Right ventricle myocardium inferior (tissue), 1 donor: ENCODE measurements at places on chromosomes 6 and 20. TPM values are rescaled to one million over a fixed set of nuclear protein-coding genes. Genes with fewer than 3 reads are reported as not detected.

ADAT2 gene
- 1.5 TPM for total RNA-seq

VNN1 gene
- 2.2 TPM for total RNA-seq

DNA sequence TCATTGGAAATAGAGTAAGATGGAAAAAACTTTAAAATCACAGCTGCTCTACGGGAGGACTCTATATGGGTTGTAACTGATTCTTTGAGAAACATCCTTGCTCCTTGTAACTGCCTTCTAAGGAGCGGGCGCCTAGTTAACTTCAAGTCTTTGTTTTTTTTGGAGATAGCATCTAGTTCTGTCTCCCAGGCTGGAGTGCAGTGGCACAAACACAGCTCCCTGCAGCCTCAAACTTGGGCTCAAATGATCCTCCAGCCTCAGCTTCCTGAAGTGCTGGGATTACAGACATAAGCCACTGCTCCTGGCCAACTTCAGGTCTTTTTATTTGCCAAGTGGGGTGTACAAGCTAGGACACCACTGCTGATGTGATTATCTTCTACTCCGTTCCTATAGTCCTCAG is 506.4 kb upstream of the SOX4 start:
- DNase-seq, result no peak

GRCh38 chr20:47791084-47791599 is 5.9 kb upstream of the SULF2 start:
- DNase-seq, result no peak

DNA sequence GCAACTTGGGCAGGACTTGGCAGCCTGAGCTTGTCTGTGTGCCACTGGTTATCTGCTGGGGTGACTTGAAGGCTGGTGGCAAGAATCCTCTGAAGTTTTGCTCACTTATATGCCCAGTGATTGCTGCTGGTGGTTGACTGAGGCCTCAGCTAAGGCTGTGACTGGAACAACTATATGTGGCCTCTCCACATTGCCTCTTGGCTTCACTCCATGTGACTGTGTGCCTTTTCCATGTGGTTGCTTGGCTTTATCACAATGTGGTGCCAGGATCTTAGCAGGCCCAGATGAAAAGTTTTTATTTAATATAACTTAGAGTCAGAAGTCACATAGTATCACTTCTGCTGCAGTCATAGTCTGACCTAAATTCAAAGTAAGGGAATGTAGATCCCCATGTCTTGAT is 104.5 kb downstream of the ADAT2 start:
- DNase-seq, result no peak

GRCh38 chr6:35473075-35473849 is 5.1 kb downstream of the RPL10A start:
- no peak for DNase-seq

DNA sequence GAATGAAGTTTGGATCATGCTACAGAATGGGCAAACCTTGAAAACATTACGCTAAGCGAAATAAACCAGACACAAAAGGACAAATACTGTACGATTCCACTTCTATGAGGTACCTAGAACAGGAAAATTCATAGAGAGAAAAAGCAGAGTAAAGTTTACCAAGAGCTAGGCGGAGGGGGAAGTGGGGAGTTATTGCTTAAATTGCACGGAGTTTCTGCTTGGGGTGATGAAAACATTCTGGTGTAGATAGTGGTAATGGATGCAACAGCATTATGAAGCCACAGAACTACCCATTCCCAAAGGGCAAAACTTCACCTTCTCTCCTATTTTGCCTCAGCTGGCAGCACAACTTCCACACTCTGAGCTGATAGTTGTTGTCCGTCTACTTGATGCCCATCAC is 6.4 kb upstream of the PDYN start:
- DNase-seq, result no peak
